ENCODE measurements at places on chromosomes 7 and 10.
A peak's percentile ranks its signal among the peaks of the same experiment; 100 is the strongest.

DNA sequence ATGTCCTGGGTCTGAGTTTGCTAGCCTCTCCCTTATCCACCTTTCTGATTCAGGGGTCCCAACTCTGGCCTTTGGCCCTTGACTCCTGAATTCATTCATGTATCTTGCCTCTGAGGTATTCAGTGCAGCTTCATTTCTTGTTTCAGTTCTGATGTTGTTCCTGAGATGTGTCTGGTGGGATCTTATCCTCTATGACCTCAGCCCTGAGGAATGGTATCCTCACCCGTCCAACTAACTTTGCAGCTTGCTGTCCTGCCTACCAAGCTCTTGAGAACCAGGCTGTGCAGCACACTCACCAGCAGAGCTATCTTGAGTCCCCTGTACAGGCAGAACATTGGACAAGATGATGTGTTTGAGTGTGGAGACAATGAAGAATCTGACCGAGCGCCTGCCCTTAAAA is 13.8 kb downstream of the SUFU start:
- DNase-seq, result no peak

- DNase-seq, result no peak
These were observed 20.5 kb upstream of the GSDME start for GRCh38 chr7:24777806-24778205.

DNA sequence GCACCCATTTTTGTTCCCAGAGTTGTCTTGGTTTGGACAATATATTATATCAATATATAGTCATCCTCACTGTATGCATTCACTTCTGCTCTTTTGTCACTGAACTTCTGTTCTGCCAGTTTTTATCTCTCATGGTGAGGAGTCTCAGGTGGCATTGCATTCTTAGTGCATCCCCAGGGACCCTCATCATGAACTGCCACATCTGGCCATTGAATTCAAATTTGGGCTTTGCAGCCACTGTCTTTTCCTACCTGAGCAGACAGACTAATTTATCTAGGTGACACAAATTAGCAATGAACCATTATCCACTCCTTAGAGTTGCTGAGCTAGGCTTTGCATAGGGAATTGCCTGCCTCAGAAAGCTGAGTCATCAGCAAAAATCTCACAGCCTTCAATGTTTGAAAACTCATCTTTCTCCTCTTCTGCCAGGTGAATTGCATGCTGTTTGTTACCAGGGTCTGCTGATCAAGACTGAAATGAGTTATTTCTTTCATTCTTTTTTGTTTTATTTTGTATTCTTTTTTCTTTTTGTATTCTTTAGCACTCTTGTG is 316.8 kb upstream of the MTPN start:
- DNase-seq, result no peak

DNA sequence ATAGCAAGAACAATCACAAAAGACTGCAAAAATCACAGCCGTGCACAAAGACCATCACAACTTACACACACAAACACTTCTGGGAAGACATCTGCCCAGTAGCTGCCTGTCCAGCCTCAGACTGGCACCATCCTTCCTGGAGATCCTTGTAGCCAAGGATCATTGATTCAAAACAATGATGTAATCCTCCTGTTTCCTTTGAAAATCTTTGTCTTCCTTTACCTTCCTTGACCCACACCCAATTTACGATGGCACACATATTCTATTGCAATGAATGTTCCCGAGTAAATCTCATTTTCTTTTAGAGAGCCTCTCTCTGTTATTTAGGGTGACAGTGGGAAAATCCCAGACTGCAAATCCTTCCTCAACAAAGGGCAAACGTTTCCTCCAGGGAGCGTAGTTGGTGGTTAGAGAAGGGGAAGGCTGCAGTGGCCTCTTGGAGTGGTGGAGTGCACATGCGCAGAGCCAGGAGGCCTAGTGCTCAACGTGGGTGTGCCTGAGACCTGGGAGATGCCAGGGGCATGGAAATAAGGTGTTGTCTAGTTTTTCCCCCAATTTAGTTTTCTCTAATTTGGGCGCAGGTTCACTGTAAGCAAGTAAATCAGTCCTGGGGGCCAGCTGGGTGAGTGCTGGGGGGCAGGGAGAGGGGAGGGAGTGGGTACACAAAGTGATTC is 3.1 kb upstream of the INPP5A start:
- DNase-seq, result no peak

DNA sequence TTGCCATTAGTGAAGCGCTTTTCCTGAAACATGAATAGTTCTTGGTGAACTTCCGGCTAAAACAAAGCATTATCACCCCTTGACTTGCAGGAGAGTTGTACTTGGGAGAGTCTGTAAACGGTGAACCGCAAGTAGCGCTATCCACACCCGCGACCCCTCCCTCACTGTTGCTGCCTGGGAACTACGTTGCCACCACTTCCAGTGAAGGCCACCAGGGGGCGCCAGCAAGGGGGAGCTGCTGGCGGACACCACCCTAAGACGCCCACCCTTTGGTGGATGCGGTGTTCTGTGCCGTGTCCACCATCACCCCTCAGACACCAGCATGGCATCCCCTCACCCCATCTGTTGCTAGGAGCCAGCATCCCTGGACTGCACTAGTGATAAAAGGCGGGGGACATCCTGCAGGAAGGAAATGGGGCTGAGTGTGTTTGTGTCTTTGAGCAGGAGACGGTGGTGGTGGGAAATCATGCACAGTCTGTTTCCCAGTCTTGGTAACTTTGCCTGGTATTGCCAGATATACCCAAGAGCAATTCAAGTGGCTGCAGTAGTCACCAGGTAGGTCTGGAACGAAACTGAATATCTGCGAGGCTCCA is 298.2 kb downstream of the FRMD4A start:
- peak; percentile 24 for DNase-seq

GRCh38 chr7:73606801-73607691 is 17.3 kb downstream of the MLXIPL start:
- peak; percentile 70 for DNase-seq

GRCh38 chr7:104793066-104793465 is 220.9 kb upstream of the KMT2E start:
- no peak for DNase-seq

GRCh38 chr7:134388336-134389019 is 70.4 kb downstream of the AKR1B1 start:
- no peak for DNase-seq

- no peak for DNase-seq
These were observed 863 bp downstream of the ST8SIA6 start for GRCh38 chr10:17453373-17454091.

- no peak for DNase-seq
These were observed 76.7 kb downstream of the CALD1 start for GRCh38 chr7:134856091-134856490.

- no peak for DNase-seq
These were observed 62.5 kb downstream of the DAGLB start for GRCh38 chr7:6385110-6385781.

Data from effector CD8-positive, alpha-beta T cell (primary cell).